M059J (cell line): ENCODE measurements at places on chromosomes 16 and 17. TPM values are rescaled to one million over a fixed set of nuclear protein-coding genes. Genes with fewer than 3 reads are reported as not detected.

GRCh38 chr16:3503523-3503922, 2.7 kb downstream of the CLUAP1 start:
- DNase-seq, result no peak

DNA sequence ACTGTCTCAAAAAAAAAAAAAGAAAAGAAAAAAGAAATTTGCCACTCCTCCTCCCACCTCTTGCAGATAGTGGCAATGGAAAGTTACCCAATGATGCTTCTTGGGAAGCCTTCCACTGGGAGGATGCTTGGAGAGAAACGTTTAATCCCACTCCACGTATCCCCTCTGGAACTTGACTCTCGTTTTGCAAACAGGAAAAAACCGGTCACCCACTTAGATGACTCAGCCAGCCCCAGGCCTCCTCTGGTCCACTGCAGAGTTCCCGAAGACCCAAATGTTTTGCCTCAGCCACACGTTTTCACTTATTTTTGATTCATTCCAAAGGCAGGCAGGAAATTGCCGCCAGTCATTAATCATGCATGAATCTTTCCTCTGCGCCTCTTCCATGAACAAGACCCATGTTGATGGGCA, 9.3 kb upstream of the TNFRSF17 start:
- peak; percentile 99 for DNase-seq

DNA sequence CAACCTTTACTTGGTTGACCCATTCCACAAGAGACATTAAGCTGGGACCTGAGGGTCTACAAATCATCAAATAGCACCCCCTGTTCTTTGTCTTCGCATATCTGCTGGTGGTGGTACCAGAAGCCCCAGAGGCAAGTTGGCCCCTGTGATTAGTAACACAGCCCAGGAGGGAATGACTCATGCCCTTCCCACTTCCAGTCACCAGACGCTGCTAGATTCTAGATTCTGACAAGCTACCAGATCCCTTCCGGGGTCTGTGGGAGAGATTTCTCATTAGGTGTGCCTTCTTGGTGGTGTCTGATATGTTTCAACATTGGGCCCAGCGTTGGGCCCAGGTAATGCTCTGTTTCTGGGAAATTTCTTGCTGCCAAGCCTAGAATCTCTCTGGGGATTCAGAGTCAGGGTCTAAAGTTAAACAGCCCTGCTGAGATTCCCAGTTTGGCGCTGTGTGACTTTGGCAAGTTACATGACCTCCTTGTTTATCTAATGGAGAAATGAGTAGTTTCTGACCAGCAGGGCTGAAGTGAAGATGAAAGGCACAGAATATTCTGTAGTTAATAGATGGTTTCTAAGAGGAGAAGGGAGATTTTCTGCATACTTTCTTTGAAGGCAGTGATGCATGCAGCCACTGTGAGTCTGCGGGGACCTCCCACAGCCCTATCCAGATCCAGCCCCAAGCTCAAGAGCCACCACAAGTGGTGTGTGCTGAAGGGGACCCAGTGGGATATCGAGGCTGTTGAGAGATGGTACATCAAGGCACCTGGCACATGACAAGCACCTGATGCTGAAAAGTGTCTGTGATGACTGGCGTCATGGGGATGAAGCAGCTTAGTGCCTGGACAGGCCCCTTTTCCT, 3.9 kb downstream of the TRPV2 start:
- DNase-seq, result peak; percentile 94

Gene LGALS9B
- not detected in 2 replicates for total RNA-seq

Gene KRTAP2-2
- not detected in 2 replicates for total RNA-seq

- no peak for DNase-seq
Observed at GRCh38 chr17:31515267-31515666, 123.8 kb downstream of the RAB11FIP4 start.

GRCh38 chr17:50480854-50481490, 2.3 kb downstream of the RSAD1 start:
- no peak for DNase-seq

Gene ITGAD
- total RNA-seq, result 0.05 TPM in 1 of 2 replicates, not detected in the other

- no peak for DNase-seq
Observed at GRCh38 chr17:33335491-33336173, 42.5 kb upstream of the ASIC2 start.

DNA sequence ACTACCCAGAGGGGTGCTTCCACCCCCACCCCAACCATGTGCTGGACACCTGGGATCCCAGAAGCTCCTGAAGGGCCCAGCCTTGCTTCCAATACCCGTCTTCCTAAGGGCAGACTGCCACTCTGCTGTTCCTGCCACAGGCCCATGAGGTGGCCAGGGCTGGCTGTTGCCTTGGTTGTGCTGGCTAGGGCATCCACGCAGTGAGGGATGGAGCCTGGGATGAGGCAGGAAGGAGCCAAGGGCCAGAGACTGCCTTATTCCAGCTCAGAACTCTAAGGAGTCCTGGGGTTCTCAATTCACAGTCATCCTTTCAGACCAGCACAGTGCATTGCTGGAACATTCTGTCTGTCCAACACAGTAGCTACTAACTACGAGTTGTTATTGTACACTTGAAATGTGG, 37.8 kb downstream of the BCO1 start:
- no peak for DNase-seq

GRCh38 chr17:42192189-42193126, 1.8 kb downstream of the GHDC start:
- DNase-seq, result no peak

Gene FOXL1
- 4.1 and 4.2 TPM in 2 replicates for total RNA-seq

Gene PERCC1
- total RNA-seq, result not detected in 2 replicates

- no peak for DNase-seq
Observed at GRCh38 chr16:19225651-19226050, 57.6 kb downstream of the SYT17 start.

Gene DHRS7C
- total RNA-seq, result not detected in 2 replicates

- peak; percentile 12 for DNase-seq
Observed at GRCh38 chr16:58332997-58333700, 38.3 kb upstream of the PRSS54 start.

- DNase-seq, result peak; percentile 83
Observed at GRCh38 chr16:31267332-31268032, 7.7 kb downstream of the ITGAM start.

Gene CPHXL2
- not detected in 2 replicates for total RNA-seq

- DNase-seq, result no peak
Observed at GRCh38 chr16:66443269-66443652, 16.2 kb downstream of the BEAN1 start.

DNA sequence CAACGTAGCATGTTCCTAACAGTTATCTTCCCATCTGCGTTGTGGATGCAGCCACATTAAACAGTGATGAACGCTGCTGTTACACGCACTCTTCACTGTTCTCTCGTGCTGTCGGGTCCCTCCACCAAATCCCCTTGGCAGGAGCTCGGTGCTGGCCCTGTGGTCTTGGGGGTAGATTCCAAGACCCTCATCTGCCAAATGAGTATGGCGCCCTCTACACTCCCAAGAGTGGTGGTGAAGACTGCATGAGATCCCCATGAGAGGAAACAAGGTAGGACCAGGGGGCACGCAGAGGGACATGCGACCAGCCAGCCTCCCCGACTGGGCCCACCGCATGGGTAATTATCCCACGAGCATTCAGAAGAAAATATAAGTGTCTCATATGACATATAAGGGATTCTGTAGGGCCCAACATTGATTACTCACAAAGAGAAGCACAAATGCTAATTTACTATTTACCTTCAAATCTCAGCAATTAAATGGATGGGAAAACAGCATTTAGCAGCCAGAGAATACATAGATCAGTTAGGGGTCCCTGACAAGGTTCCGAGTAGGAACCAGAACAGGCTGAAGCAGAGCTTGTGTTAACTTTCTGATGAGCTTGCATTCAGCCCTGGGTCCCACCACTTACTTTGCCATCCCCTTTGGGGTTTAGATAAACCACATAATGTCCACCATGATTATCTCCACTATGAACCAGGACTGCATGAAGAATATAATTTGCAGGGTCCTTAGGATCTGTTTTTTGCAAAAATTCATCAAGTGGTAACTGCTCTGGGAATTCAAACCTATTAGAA, 23.8 kb downstream of the LITAFD start:
- DNase-seq, result no peak

Gene PRKCB
- total RNA-seq, result not detected in 2 replicates
